ENCODE measurements at places on chromosomes 1 and 21.

GRCh38 chr1:101245246-101245927, 8.6 kb downstream of the S1PR1 start:
- DNase-seq, result no peak

DNA sequence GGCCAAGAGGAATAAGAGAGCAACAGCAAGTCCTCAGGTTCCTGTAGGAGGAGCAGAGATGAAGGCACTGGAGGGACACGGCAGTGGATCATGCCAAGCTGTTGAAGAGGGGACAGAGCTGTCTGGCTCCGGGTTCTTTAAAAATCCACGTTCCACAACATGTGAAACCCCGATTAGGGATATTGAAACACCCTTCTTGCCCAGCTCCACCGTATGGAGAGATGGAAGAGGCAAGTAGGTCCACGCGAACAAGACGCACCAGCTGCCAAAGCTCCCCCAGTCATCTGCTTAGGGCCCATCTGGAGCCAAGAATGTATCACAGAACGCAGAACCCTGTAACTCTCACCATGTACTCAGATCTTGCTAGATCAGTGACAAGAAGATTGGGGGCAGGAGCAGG, 3.9 kb downstream of the C1orf198 start:
- no peak for DNase-seq

DNA sequence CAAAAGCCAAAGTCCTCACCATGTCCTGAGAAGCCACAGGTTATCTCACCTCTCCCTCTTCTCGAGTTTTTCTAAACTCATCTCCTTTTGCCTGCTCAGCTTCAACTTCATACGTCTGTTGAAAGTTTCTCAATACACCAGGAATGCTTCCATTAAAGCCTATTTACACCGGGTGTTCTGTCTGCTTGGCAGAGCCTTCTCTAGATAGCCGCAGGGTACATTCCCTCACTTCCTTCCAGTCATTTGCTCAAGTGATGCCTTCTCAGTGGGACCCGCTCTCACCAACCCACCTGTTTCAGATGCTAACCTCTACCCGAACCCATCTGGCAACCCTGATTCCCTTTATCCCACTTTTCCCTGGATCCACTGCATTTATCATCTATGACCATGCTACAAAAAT, 257.0 kb upstream of the ADGRL2 start:
- DNase-seq, result no peak

DNA sequence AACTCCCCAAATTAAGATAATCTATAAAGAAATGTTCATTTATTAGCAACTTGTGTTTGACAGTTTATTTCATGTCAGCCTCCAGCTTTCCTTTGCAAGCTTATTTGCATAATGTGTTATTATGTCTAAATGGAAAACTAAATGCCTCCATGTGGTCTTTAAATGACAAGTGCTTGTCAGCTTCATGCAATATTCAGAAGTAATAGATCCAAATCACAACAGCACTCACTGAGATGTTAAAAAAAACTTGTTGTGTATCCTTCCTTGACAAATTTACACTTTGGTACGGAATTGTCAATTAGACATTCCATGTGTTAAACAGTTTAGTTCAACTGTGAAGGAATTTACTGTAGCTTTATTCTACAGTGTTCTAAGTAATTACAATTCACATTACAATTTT, 124.4 kb upstream of the PTBP2 start:
- DNase-seq, result no peak

GRCh38 chr21:42733874-42734273, 80.5 kb downstream of the PDE9A start:
- no peak for DNase-seq
